Upper lobe of right lung (tissue), 1 donor: ENCODE measurements at places on chromosomes 5 and 9.

DNA sequence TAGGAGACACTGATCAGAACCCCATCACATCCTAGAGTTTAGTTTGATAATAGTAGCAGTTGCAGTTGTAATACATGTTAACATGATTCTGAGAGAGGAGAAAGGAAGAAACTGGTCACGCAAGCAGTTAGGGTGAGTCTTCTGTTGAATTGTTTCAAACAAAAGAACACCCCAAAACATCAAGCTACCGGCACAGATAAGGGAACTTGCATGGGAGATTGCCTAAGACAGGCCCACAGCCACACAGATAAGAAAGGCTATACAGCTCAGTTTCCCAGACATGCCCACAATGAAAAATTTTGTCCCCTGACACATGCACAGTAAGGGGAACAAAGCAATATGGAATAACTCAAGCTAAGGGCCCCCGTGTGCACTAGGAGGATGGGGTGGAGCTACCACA, 15.9 kb downstream of the HSPB3 start:
- H3K4me1 ChIP-seq, result no peaks in the 10 kb centered on the region
- H3K27me3 ChIP-seq, result no peaks in the 10 kb centered on the region
- H3K36me3 ChIP-seq, result no peaks in the 10 kb centered on the region
- H3K27ac ChIP-seq, result no peak overlapping the region
- H3K4me3 ChIP-seq, result no peak overlapping the region

GRCh38 chr5:154345255-154345952, 100.4 kb upstream of the SAP30L start:
- no peak overlapping the region for H3K4me3 ChIP-seq
- no peaks in the 10 kb centered on the region for H3K4me1 ChIP-seq
- no peaks in the 10 kb centered on the region for H3K36me3 ChIP-seq
- DNase-seq, result no peak
- H3K27me3 ChIP-seq, result no peaks in the 10 kb centered on the region

GRCh38 chr5:171770153-171770552, 15.5 kb upstream of the SMIM23 start:
- H3K27me3 ChIP-seq, result no peaks in the 10 kb centered on the region
- H3K4me3 ChIP-seq, result no peak overlapping the region
- no peak overlapping the region for H3K27ac ChIP-seq
- DNase-seq, result no peak
- no peaks in the 10 kb centered on the region for H3K36me3 ChIP-seq

- no peak overlapping the region for H3K27ac ChIP-seq
- H3K27me3 ChIP-seq, result no peaks in the 10 kb centered on the region
- H3K36me3 ChIP-seq, result no peaks in the 10 kb centered on the region
- H3K4me3 ChIP-seq, result no peak overlapping the region
- DNase-seq, result no peak
Observed at GRCh38 chr5:79173626-79174025, 62.0 kb downstream of the BHMT start.

- H3K27me3 ChIP-seq, result no peaks in the 10 kb centered on the region
- no peak for DNase-seq
- H3K27ac ChIP-seq, result no peak overlapping the region
- no peaks in the 10 kb centered on the region for H3K36me3 ChIP-seq
- no peak overlapping the region for H3K4me3 ChIP-seq
Observed at GRCh38 chr5:132079081-132079480, 5.5 kb downstream of the CSF2 start.
